ENCODE measurements at places on chromosomes 4 and X.
A peak's percentile ranks its signal among the peaks of the same experiment; 100 is the strongest.

GRCh38 chr4:88522702-88523324, 763 bp downstream of the PYURF start:
- DNase-seq = peak; percentile 42

DNA sequence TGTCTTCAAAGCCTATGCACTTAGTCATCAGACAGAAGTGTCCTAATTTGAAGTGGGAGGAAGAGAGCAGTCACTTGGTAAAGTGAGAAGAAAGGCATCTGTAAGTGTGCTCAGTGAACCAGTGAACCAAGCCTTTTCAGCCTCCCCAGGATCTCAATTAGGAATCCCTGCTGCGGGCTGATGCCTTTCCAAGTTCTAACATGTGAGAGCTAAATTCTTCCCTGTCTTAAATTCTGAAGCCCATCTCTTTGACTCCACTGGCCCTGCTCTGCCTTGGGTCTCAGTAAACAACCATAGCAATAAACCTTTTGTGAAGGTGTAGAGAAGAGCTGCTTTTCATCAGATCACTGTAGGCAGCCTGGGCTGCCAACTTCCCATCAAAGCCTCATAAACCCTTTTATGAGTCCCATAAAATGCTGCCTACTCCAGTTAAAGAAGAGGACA, 701.2 kb upstream of the LCORL start:
- DNase-seq = no peak

DNA sequence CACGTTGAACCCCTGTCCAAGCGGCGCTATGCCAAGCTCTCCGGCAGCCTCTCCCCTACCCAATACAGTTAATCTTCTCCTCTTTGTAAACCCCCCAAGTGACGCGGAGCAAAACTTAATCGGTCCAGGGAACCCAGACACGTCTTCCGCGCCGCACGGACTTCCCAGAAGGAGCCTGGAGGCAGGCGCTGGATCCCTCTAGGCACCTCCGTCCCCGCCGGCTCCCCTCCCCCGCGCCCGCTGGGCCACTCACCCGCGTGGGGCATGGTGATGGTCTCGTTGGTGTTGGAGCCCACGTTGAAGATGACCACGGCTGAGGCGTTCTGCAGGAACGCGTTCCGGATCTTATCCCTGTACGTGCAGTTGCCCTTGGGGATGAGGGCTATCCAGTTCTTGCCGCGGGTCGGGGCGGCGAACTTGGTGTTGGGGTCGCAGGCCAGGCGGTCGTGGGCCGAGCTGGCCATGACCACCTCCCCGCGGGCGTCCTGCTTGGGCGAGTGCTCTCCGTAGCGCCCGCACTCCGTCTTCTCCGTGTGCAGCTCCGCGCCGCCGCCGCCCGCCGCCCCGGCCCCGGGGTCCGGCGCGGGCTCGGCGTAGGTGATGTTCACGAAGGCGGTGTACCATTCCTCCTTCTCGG, 1.1 kb downstream of the RNF150 start:
- DNase-seq = peak; percentile 19

- DNase-seq = no peak
Observed at GRCh38 chr4:152269448-152270191, 266.3 kb downstream of the FBXW7 start.

- no peak for DNase-seq
Observed at GRCh38 chrX:153411255-153411987, at the start of gene ZFP92. Gene ZFP92, plus strand, starts transcription at chrX:153411472. Its CDS starts 6,851 bp downstream, at chrX:153418323.

- no peak for DNase-seq
Observed at GRCh38 chr4:2797545-2798305, 4.8 kb downstream of the SH3BP2 start.

- no peak for DNase-seq
Observed at GRCh38 chr4:170425521-170426143, 335.9 kb upstream of the AADAT start.

- DNase-seq = no peak
Observed at GRCh38 chrX:38365954-38366353, 13.6 kb downstream of the OTC start.

GRCh38 chr4:183550345-183551093, 45.7 kb downstream of the ING2 start:
- DNase-seq = no peak

DNA sequence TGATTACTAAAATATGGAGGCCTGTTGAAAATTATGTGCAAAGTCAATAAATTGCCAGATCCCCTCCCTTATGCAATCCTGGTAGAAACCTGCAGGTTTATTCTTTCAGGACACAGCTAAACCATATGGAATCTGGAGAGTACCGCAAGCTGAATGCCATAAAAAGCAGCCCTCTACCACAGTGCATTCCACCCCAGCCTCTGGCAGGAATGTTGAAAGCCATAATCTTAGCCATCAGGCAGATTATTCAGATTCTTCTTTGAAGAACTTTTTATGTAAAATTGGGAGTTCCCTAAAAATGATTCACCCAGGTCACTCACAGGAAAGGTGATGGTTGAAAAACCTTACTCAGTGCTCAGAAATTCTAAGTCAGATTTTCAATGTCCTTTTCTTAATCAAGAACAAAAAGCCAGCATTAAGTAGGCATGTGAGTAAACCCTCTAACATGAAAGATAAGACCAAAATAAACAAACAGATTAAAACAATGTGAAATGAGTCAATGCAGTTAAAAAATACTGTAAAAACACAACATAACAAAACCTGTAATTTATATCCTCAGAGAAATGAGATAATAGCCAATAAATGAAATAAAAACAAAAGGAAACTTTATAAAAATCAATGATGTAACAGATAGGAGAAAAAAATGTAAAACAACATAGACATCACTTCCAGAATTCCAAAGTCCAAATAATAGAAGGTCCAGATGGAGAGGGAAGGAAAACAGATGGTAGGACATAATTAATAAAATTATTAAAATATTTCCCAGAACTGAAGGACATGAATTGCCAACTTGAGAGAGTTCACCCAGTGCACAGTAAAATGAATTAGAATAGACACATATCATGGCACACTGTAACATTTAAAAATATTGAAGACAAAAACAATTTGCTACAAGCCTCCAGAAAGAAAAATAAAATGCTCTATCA, 226.9 kb downstream of the FSTL5 start:
- DNase-seq = no peak

- no peak for DNase-seq
Observed at GRCh38 chrX:71198066-71198465, 25.0 kb upstream of the GJB1 start.

GRCh38 chr4:120704538-120704937, 218.0 kb downstream of the PRDM5 start:
- no peak for DNase-seq

- DNase-seq = no peak
Observed at GRCh38 chrX:154791939-154792338, 13.3 kb downstream of the MPP1 start.

- DNase-seq = no peak
Observed at GRCh38 chr4:143353797-143354196, 17.1 kb downstream of the GAB1 start.

DNA sequence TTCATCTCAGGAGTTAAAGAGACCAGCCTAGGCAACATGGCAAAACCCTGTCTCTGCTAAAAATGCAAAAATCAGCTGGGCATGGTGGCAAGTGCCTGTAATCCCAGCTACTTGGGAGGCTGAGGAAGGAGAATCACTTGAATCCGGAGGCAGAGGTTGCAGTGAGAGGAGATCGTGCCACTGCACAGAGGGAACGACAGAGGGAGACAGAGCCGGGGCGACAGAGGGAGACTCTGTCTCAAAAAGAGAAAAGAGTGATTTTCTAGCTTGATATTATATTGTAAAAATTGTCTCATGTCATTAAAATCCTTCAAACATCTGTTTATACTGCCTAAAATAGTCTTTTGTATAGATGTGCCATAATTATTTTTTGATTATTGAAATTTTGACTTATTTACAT, 225.4 kb upstream of the AGA start:
- no peak for DNase-seq

DNA sequence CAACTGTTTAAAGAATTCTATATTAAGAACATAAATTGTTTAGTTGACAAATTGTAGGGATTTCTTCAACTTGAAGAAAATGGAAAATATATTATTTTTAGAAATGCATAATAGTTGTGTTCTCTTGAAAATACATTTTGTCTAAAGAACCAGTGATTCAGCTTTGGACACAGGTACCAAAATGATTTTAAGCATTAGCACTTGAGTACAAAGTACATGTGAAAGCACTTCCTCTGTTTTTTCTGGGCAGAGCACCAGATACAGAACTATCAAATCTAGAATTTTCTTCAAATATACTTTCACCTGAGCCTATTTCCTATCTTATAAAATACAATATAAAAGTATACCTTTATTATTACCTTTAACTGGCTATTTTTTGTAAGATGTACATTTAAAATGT, 539.8 kb downstream of the ADGRL3 start:
- DNase-seq = no peak

DNA sequence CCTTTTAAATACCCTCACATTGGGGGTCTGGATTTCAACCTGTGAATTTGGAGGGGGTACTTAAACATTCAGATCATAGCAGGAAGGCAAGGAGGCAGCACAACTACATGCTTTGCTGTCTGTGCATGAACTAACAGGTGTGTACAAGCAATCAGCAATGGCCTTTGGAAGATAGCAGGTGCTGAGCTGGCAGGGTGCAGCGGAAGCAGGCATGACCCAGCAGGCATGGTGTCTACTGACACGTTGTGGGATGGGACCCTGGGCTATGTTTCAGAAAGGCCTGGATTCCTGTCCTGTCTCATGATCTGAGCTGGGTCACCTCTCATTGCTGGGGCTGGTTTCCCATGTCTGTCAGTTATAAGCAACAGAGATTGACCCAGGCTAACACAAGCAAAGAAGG, 13.9 kb downstream of the PPP2R2C start:
- DNase-seq = no peak

GRCh38 chrX:55451626-55451989, 319 bp upstream of the MAGEH1 start:
- no peak for DNase-seq

DNA sequence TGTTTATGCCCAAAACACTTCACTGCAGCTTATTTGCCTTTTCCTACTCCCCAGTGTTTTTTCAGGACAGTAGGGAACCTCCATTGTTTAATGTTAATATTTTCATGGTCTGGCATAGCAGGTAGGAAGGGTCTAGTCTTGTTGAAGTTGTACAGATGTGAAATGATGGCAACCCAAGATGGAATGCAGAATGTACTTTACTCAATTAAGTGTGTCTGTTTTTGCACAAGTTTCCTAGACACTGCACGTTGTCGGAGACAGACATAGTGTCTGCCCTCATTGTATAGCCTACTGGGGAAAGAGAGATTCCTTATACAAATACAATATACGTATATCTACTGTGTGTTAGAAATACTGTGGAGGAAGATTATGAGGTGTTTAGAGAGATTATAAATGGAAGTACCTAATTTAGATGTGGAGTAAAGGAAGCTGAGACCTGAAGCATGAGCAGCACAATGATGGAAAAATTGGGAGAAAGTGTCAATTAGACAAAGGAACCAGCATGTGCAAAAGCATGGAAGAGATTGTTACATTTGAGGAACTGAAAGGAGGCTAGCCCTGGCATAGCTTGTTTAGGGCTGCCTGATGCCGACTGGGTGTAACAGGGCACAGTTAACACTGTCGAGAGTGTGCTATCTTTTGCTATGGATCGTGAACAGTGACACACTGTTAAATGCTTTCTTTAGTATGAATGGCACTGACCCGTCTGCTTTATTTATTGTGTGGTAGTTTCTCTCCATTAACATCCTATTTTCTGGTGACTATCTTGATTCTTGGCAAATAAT, 18.4 kb downstream of the CPEB2 start:
- no peak for DNase-seq

- no peak for DNase-seq
Observed at GRCh38 chrX:74814681-74815080, 110.6 kb downstream of the NEXMIF start.

GRCh38 chrX:69163936-69164741, 1.1 kb downstream of the PJA1 start:
- peak; percentile 26 for DNase-seq

DNA sequence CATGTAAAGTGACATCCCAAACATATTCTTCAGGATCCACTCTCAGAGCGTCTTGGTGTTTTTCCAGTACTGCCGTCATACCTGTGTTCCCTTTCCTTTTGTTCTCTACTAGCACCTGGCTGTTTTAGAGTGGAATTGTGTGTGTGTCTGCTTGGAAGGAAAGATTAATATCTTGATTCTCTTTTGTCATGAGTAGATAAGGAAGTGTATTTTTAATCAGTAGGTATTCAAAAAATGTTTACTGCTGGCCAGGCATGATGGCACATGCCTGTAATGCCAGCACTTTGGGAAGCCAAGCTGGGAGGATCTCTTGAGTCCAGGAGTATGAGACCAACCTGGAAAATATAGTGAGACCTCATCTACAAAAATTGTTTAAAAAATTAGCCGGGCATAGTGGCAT, 198.8 kb downstream of the CBR4 start:
- DNase-seq = no peak
